Sciatic nerve (tissue), 2 donors: ENCODE measurements at places on chromosomes 3 and 15.

DNA sequence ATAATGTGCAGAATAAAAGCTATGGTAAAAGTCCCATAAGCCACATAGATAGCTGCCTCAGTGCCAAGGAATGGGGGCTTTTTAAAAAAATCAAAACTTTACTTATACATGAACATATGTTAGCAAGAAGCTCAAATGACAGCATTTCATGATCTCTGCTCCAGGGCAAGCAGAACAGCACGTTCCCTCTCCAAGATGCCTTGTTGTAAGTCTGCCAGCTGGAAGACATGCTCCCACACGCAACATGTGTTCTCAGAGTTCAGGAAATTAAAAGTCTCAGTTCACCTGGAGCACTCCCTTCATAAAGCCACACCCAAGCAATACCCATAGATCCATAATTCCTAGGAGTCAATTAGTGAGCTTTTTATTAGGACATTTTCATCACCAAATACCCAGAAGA, 52.2 kb downstream of the ABI3BP start:
- DNase-seq: no peak

DNA sequence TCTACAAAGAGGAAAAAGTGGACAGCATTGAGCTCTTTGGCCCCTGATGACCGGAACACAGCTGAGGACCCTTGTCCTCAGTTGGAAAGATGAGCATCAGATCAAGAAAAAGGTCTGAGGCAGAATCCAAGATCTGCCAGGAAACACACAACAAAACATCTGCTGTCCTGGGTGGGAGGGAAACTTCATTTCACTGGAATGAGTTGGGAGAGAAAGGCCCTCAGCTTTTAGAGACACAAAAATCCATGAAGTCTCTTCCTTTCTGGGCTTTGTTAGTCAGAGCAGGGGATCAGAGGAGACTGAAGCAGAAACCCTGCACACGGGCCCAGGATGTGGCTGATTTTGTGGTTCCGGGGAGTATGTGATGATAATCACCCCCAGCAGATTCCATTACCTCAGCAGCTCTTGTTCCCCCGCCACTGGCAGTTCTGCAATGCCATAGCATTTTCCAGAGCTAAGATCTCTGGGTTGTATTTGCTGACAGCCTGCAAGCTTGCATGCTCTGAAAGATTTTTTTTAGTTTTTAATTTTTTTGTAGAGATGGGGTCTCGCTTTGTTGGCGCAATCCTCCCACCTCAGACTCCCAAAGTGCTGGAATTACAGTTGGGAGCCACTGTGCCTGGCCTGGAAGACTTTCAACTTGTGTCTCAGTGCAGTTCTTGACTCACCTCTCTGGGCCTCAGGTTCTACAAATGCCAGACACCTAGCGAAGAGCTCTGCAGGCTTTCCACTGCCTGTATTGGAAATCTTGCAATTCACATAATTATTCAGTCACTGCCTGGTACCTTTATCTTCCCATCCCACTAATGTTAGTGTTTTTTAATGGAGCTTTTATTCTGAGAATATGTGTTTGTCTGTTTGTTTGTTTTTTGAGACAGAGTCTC, 5.8 kb upstream of the TATDN2 start:
- no peak for DNase-seq

DNA sequence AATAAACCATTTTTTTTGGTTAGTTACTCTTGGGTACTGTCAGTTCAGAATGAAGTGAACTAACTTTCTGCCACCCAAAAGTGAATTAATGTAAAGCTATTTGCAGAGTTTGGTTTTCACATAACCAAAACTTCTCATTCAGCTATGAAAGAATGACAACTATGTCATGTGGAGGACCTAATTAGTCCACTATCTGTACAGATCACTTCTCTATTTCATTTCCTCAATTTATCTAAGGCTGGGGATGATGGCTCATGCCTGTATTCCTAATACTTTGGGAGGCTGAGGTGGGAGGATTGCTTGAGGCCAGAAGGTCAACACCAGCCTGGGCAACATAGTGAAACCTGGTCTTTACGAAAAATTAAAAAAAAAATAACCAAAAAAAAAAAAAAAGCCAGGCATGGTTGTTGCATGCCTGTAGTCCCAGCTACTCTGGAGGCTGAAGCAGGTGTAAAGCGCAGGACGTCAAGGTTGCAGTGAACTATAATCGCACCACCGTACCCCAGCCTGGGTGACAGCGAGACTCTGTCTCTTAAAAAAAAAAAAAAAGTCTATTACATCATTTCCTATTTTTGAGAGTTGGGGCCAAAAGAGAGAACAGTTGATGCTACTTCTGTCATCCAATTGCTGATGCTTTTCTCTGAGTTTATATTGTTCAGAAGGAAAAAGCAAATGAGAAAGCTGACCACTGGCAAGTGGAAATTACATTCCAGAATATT, 8.7 kb downstream of the HYPK start:
- DNase-seq: no peak

DNA sequence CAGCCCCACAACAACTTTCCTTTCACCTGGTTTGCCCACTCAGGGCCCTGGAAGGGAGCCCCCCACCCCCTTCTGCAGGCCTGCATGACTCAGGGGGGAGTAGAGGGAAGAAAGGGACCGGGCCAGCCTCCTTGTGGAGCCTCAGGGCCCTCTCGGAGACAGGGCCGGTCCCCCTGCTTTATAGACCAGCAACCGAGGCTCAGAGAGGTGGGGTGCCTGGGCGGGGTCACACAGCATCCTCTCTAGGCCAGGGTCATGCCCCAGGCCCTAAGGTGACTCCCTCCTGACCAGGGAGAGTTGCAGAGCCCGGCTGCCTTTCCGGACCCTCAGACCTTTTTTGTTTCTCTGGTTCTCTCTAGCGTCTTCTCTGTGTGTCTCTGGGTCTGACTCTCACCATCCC, 211.3 kb downstream of the TBC1D2B start:
- DNase-seq: peak; percentile 33

DNA sequence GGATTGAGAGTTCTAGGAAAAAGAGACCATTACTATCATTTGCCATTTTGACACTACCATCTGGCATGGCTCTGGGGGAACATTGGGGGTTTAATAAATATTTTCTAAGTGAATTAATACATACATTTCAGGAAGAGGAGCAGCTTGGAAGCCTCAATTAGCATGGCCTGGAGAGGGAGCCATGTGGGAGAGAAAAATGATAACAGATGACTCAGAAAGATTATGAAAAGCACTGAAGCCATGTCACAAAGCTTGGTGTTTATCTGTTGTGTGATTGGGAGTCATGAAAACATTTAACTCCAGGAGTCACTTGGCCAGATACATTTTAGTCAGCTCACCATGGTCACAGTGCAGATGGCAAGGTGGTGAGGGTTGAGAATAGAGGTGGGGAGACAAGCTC, 121.0 kb downstream of the SSR3 start:
- DNase-seq: no peak

DNA sequence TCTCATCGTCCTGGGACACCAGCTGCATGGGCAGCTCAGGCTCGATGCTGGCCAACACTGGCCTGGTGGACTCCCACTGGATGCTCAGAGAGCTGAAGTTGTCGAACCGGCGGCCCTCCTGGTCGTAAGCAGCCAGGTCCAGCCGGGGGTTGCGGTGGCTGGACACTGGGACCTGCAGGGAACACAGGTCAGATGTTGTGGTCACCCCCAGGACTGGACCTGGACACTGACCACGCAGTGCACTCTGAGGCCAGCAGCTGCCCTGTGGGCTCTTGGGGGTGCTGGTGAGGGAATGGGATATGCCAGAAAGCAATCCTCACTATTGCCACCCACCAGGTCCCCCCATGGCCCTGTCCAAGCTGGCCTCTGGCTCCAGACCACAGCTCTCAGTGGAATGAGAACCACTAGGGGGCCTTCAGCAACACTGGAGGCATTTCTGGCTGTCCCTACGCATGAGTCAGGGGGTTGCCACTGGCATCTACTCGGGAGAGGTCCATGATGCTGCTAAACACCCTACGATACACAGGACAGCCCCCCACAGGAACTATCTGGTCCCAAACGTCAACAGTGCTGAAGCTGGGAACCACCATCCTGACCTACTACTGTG, 66.1 kb downstream of the NUP210 start:
- no peak for DNase-seq

DNA sequence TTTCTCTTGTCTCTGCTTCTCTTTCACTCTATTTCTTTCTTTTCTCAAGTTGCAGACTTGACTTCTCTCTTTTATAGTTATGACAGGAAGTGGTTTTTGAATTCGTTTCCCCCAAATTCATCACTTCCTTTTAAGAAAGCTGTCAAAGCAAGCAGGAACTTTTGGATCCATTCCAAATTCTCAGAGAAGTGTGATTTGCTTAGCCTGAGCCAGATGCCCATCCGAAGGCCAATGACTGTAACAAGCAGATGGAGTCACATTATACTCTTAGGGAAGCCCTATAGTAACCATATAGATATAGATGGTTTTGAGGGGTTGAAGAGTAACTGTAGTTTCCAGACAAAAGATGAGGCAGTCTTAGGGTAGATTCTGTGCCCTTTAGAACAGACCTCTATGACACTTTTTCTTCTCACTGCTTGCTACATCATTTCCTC, 592.0 kb upstream of the KCNMB2 start:
- no peak for DNase-seq

DNA sequence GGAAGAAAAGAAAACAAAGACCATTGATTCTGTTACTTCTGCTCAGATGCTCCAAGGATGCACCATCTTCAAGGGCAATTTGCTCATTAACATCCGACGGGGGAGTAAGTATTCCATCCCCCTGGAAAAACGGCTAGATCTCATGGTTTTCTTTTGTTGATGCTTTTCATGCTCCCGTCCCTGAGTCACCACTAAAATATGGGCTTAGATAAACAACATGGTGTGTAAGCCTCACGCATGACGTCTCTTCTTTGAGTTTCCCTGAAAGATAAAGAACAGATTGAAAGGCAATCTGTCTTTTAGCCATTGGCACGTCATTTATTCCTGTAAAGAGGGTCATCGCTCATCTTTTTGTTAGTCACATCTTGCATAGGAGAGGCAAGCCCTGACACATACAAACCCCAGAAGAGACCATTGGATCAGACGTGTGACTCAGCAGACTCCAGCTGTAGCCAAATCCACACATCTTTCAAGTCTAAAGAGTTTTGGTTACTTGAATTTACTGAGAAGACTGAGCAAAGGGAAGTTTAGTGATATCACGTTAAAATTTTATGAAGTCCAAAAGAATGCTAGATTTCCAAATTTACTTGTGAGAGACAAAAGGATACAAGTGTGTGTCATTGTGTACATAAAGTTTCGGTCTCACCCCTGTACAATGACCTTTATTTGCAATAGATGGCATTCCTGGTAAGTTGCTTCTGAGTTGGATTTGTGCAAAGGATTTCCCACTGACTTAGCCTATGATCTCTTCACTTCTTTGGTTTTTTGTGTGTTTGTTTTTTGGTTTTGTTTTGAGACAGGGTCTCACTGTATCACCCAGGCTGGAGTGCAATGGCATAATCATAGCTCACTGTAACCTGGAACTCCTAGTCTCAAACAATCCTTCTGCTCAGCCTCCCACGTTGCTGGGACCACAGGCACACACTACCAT, 110.5 kb downstream of the PGPEP1L start:
- DNase-seq: no peak

- no peak for DNase-seq
These were observed 284.2 kb upstream of the TPM1 start for GRCh38 chr15:62758126-62758951.

DNA sequence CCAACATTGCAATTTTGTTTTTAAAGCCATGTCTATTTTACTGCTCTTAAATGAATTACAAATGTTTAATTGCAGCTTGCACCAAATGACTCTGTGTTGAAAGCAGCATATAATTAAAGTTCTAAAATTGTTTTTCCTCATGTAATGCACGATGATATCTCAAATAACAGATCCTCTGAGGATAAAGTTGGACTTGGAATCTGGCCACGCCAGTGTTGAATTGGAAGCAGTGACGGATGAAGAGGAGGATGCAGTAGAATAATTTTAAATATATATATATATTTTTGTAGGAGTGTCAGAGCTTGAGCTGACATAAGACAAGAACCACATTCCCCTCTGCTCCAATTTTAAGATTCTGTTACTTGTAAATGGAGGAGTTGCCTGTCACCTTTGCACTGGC, 406.6 kb upstream of the DPPA4 start:
- no peak for DNase-seq

DNA sequence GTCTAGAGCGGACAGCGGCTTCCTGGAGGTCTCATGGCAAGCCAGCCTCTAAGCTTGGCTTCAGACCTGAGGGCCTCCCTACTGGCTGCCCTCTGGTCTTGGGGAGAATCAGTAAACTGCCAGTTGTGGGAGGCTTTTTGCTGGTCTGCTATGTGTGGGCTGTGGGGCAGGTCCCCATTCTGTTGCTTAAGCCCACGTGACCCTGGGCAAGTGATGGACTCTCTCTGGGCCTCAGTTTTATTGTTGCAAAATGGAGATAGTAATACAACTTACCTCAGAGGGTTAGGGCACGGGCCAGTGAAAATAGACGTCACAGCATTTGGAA, 61.7 kb downstream of the SLC6A6 start:
- DNase-seq: no peak

DNA sequence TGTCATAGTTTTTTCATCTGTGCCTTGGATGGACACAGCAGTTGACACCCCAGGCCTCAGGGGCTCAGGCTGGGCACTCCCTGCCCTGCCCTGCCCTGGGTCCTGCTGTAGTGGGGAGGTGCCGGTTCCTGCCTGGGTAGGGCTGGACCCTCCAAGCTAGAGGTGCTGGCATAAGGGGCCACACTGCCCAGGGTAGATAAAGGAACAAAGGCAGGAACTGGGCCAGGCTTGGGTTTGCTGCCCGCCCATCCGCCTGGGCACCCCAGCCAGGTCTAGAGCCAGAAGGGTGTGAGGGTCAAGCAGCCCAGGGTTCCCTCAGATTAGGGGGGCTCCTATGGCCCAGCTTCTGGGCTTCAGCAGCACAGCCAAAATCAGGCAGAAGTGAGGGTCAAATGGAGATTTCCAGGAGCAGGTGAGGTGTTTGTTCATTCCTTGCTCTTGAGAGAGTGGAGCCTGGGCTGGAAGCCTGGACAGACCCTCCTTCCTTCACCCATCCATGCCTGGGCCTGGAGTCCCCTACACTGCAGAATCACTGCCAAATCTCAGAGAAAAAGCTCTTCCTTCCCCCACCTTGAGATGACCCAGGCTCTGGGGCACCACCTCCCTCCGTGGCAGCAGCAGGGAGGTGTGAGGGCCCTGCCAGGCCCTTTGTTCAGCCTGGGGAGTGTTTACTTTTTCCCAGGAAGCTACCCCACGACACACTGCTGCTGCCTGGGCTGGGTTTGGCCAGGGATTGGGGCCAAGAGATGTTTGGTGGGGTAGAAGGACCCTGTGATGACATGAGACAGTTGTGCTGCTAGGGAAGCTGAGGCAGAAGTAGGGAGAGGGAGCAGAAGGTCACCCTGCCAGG, 7.1 kb downstream of the SEMA3F start:
- no peak for DNase-seq

DNA sequence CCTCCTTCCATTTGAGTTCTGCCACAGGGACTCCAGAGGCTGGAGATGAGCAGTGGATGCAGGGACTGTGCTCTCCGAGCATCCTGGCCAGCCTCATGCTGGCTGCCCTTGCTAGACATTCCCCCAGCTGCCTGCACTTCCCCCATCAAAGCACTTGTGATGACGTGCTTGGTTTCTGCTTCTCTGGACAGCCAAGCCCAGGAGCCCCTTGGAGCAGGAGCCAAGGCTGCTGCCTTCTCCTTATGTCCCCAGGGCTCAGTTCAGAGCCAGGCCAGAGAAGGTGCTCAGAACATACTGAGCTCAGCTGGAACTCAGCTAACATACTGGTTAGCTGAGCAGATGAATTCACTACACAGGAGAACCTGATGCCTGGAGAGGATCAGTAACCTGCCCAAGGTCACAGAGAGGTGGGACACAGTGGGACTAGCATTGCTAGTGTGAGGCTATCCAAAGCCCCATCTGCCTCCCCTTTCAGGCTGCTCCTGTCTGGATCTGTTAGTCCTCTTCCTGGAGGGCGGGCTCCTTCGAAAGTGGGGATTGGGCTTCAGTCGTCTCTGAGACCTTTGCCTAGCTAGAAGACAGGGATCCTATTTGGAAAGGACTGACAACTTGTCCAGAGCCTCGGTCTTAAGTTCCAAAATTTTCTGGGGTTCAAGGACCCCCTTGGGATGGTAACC, 4.3 kb downstream of the PCBP4 start:
- DNase-seq: no peak
